ENCODE measurements at places on chromosomes 16 and 17.
A peak's percentile ranks its signal among the peaks of the same experiment; 100 is the strongest.

DNA sequence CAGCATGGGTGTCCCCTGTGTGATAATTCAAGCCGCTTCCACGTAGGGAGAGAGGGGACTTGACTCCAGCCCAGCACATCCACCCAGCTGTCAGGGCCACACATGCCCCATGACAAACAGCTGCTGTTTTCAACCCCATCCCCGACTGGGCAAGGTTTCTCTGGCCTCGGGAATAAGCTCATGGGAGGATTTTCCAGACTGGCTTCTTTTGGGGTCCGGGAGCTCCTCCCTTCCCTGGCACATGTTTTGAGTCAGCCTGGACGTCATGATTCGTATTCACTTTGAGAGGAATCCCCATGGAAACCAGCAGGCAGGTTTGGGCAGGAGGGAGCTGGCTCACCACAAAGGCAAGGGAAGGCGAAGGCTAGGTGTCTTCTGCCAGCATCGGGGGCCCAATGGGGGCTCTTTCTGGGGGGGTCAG lies 156.4 kb downstream of the CMIP start:
- DNase-seq = no peak

DNA sequence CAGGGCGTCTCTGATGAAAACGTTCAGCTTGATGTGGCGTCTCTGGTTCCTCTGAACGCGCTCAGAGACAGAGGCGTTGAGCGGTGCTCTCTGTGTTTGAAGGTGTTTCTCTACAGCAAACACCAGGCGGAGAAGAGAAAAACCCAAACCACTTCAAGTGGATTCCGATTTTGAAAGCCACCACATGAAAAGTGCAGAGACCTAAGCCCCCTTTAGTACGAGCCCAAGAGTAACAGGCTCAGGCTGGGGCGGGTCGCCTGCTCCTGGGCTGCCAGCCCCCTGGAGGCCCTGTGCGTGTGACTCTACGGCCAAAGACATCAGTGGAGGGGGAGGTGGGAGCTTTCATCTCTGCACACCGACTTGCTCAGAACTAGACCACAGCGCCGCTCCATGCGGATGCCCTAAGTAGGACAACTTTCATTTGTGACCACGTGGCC lies 328.4 kb downstream of the MAF start:
- DNase-seq = peak; percentile 81

DNA sequence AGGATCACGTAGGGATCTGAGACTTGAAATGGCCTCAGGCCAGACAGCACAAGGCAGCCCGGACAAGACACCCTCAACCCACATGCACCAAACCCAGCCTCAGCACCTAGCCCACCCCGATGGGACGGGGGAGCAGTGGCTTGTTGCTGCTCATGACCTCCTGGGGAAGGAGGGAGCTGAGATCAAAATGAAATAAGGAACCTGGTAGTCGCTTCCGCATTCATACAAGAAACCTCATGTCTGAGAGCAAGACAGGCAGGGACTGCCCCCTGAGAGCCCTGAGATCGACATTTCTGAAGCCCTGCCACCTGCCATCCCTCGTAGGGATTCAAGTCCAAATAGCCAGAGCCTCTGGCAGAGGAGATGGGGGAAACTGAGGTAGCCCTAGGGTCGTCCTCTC lies 5.7 kb upstream of the CEP131 start:
- no peak for DNase-seq

DNA sequence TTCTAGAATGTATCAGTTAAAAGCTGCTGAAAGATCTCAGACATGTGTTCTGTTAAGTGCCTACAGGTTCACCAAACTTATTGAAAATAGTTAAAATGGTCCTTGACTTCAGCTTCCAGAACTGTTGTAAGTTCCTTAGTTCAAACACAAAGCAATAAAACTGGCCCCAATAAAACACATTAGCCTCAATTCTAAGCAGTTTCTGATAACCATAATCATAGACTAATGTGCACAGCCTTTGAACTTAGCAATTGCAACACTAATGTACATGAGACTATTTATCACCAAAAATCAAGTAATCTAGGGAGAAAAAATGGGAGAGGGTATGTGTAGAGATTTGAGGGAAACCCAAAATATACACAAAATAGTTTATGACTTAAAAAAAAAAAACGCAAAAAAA lies 15.4 kb downstream of the PIGL start:
- no peak for DNase-seq

DNA sequence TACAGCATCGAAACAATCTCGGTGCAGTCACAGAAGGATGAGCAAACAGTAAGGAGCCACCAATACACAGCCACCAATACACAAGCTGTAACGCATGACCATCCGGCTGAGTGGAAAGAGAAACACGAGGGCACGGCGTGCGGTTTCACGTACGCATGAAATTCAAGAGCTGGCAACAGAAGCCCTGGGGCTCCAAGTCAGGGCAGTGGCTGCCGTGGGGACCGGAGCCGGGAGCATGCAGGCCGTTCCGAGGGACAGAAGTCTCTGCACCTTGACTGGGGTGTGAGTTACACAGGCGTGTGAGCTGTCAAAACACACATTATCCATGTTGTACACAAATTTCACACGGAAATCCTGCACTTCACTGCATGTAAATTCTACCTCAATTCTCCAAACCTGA lies 50.6 kb upstream of the METRNL start:
- no peak for DNase-seq

GRCh38 chr17:79699386-79700036 lies 31.2 kb upstream of the ENPP7 start:
- no peak for DNase-seq

- no peak for DNase-seq
Observed at GRCh38 chr16:52863000-52863399, 189.7 kb downstream of the CHD9NB start.

DNA sequence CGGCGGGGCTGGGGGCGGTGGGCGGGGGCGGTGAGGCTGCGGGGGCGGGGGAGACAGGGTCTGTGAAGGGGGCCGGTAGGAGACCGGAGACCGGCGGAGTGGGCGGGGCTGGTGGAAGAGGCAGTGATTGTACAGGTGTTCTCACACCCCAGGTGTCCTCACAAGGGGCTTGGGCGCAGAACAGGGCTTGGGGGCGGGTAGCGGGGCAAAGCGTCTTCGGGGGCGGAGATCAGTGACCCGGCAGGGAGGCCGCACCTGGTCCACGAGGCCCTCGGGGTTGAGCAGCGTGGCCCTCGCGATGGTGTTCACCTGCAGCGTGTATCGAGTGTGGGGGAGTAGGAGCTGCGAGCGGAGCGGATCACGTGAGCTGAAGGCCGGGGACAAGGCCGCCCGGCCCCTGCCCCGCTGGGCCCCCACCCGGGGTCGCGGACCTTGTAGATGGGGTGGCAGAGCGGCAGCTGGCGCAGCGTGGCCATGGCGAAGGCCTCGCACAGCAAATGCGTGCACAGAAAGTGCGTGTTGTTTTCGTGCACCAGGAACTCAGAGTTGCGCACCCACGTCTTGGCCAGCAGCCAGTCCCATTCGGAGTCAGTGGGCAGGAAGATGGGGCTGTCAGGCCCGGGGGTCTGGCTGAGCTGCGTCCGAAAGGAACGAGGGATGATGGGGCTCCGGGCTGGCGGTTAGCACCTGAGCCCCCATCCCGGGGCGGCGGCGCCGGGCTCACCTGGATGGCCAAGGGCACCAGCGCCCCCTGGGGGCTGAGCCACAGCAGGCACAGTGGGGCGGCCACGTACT lies 8.5 kb downstream of the ALOXE3 start:
- DNase-seq = peak; percentile 77
